Inflammatory macrophage (primary cell): ENCODE measurements at places on chromosomes 7 and 10.
A peak's percentile ranks its signal among the peaks of the same experiment; 100 is the strongest.

DNA sequence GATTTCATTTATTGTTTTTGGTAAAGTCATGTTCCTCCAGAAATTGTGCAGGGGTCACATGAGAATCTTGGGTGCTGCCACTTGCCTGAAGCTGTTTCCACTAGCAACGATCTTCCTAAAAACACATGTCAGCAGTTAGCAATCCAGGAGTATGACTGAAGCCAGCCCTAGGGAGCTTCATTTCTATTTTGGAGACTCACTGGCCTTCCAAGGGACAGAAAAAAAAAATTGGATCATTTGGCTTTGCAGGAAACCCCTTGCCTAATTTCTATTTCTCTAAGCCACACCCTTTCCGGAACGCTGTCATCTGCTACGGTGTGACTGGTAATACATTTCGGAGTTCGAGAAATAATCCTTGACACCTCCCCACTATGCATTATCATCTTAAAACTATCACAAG is 204.7 kb downstream of the TAX1BP1 start:
- DNase-seq = no peak

GRCh38 chr7:25843467-25843866 is 308.5 kb upstream of the NFE2L3 start:
- no peak for DNase-seq

- DNase-seq = peak; percentile 10
Observed at GRCh38 chr7:85573844-85574243, 387.0 kb upstream of the SEMA3D start.

- no peak for DNase-seq
Observed at GRCh38 chr10:125399289-125399688, 238.9 kb upstream of the CTBP2 start.

DNA sequence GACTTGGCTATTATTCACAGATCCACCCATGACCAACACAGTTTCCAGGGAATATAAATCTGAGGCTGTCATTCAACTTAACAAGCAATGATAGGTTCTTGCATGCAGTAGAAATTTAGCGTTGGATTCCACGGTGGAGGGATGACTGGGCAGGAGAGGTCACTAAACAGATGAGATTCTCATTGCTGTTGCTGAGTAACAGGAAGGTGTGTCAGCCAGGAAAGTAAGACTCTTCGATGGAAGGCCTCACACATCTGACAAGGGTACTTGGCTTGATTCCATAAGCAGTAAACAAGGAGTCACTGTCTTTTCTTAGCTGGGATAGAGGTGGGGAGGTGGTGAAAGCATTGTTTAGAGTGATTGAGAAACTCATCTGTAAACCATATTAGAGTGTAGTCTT is 1152.0 kb downstream of the SORCS3 start:
- no peak for DNase-seq

DNA sequence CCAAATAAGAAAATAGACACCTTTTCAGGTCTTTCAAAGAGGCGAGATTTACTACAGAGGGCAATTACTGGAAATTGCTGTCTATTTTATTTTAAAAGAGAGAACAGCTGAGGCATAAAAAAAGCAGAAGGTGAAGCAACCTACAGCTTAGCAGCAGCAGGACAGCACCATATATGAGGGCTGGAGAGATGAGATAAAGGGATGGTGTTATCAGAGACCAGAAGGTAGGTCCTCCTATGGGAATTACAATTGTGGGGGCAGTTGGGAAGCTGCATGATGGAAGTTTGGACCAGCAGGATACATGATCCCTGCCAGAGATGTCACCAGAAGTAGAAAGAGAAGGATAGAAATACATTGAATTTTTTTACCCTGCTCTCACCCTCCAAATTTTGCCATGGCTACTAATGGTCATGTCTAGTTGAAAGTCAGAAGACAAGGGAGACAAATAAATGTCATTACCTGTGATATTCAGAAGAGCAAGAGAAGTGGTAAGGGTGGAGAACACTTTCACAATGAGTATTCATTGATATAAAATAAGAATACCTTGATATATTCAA is 77.2 kb upstream of the CALCR start:
- DNase-seq = no peak

DNA sequence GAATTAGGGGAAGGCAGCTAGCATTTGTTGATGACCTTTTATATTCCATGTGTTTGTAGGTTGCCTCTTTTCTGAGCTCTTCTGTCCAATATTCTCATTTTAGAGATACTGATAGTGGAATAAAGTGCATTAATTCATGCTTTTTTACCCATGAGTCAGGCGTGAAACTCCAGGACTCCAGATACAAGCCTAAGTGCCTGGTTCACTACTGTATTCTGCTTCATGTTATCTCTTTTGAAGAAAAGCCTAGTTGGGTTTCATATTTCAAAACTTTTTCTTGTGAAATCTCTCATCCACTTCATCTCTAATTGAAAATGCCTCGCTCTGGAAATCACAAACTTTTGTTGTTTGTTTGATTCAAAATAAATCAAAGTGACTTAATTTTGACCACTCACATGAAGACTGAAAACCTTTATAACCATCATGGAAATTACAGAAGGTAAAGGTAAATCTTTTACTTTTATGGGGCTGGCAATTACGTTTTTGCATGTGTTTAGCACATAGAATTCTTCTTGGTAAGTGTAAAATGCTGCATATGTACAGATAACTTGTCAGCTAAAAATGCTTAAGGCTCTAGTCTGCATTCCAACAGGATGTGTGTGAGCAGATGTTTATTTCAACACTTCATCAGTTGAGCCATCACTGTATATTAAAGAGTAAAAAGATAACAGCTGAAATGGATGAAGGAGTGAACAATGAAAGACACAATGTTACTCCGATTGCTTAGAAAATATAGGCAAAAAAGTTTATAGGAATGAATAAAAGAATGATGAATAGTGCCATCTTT is 961.8 kb upstream of the CELF2 start:
- DNase-seq = no peak

DNA sequence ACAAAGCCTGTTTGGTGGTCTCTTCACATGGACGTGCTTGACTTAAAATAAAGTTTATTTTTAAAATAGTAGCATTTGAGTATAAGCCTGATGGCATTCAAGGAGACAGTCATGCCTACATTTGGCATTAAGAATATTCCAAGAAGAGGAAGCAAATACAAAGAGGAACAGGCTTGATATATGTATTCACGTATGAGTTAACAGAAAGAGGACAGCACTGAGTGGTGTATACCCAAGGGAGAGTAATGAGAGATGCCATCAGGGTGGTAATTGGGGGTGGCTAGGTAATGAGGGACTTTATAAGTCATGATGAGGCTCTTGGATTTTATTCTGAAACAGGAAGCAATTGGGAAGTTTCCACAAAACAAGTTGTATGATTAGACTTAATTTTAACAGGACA is 363.3 kb downstream of the SEMA3D start:
- no peak for DNase-seq

GRCh38 chr7:111210996-111211395 is 120.1 kb downstream of the LRRN3 start:
- no peak for DNase-seq

DNA sequence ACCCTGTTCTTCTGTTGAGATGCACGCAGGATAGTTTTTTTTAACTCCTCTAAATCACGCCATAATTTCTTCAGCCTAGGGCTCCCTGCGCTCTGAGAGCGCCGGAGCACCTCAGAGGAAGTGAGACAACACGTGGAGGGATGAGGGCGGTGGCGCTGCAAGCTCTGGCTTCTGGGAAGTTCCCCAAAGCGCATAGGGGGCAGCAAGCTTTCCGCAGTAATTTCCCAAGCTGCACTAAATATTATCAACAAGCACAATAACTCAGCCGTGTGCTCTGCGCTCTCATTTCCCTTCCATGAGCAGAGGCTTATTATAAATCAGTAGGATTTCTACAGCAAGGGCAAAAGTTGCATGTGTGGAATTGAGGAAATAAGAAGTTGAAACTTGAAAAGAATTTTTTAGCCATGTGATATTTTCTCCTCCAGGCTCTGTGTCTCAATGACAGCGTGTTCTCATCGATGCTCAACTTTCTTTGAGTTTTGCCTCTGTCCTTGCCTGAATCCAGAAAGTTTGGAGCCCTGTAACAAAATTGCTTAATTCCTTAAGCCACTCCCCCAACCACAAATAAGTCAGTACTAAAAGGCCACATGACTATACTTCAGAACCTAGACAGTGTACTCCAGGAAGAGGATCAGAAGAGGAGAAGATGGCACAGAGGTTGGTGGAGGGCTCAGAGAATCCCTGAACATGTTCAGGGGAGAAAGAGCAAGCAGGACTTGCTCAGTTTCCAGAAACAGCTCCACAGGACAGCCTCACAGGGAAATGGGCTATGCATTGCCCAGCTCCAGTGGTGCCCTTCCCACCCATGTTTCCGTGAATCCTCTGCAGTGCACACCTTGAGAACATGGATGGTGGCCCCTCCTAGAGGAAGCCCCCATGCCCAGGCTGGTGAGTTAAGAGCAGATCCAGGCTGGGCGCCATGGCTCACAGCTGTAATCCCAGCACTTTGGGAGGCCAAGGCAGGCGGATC is 221.5 kb upstream of the GHITM start:
- DNase-seq = peak; percentile 47

GRCh38 chr10:32318476-32318896 is 28.5 kb downstream of the EPC1 start:
- DNase-seq = peak; percentile 98
